ENCODE measurements at places on chromosomes 6 and 20.

- DNase-seq: no peak
Observed at GRCh38 chr6:16292432-16292831, 54.0 kb downstream of the GMPR start.

GRCh38 chr6:15577550-15578171 is 85.2 kb downstream of the DTNBP1 start:
- DNase-seq: no peak

GRCh38 chr6:42075159-42075838 is 25.0 kb downstream of the TAF8 start:
- DNase-seq: peak; percentile 67

- DNase-seq: no peak
Observed at GRCh38 chr6:82704045-82704444, 340.4 kb downstream of the TPBG start.

DNA sequence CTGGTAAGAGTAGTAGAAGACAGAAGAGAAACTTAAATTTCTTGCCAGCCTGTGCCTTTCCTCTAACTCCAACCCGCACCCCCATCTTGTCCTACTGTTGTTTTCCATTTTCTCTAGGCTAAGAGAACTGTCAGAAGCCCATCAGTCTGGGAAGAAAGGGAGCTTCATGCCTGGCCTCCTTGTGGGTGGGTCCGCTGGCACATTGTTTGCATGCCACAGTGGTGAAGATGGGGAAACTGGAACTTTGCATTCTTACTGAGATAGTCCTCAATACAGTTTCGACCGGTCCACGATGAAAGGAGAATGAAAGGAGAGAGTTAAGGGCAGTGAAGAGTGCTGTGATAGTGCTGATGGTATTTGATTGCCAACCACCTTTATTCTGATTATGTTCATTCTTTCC is 103.1 kb downstream of the TCP11 start:
- DNase-seq: peak; percentile 8

DNA sequence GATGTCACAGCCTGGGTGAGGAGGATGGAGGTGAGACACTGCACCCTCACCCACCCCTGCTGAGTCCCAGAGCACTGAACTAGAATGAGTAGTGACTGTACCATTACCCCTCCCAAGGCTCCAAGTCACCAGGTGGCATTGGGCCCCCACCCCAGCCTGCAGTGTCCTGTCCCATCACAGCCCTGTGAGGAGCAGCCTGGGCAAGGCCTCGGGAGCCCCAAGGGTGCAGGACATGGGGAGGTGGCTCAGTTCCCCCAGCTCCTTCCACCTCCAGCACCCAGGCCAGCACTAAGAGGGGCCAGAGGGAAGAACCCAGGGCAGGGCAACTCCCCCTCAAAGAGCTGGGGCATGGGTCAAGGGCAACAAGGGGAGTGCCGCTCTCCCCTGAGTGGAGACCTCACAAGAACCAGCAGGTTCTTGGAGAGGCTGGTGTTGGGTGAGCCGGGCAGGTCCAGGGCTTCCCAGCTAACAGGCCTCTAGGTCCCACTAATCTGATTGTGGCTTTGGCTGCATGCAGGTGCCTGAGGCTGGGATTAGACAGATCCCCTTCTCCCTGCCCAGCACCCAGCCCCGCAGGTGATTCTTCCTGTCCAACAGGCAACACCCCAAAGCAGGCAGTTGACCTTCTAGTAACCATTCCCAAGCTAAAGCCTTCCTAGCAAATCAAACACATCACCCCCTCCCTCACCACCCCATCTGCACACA is 2.6 kb downstream of the CST4 start:
- DNase-seq: no peak

GRCh38 chr20:48350313-48350988 is 477.3 kb downstream of the PREX1 start:
- no peak for DNase-seq
